Mesenteric fat pad (tissue), 1 donor: ENCODE measurements at places on chromosomes 5 and 9. TPM values are rescaled to one million over a fixed set of nuclear protein-coding genes. Genes with fewer than 3 reads are reported as not detected.

Gene TMED7
- total RNA-seq = 82.8 TPM

Gene NCS1
- 11.9 TPM for total RNA-seq

Gene C8G
- total RNA-seq = not detected

Gene SPATA31E1
- total RNA-seq = not detected
